ENCODE measurements at places on chromosomes 5 and 9.

GRCh38 chr9:786405-786804 lies 55.1 kb upstream of the DMRT1 start:
- DNase-seq, result no peak

DNA sequence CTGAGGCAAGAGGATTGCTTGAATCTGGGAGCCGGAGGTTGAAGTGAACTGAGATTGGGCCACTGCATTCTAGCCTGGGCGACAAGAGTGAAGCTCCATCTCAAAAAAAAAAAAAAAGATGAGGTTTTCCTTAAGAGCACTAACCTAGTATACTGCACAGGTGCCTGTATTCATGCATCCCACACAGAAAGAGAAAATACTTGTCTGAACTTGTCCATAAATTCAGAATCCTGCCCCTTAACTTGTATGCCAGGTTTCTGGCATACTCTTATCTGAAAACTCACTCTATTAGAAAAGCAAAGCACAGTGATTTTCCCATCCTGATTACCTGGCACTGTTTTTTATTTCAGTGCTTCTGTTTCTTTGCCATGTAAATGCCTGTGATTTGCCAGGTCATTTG lies 125.3 kb upstream of the CDKN2B start:
- DNase-seq, result no peak

DNA sequence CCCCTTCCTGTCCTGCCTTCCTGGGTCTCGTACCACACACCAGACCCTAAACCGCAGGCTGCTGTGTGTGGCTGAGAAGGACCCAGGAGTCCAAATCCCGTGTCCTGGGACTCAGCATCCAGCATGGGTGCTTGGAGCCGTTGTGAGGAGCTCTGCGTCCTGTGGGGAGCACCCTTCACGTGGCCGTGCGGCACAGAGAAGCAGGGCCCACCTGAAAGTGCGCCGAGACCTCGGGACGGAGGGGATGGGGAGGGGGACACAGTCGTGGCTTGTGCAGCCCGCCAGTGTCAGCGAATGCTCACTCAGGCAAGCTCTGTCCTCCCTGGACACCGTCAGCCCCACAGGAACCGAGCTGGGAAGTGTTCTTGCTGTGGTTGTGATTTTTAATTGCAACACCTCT lies 244.6 kb downstream of the CACNA1B start:
- DNase-seq, result no peak

DNA sequence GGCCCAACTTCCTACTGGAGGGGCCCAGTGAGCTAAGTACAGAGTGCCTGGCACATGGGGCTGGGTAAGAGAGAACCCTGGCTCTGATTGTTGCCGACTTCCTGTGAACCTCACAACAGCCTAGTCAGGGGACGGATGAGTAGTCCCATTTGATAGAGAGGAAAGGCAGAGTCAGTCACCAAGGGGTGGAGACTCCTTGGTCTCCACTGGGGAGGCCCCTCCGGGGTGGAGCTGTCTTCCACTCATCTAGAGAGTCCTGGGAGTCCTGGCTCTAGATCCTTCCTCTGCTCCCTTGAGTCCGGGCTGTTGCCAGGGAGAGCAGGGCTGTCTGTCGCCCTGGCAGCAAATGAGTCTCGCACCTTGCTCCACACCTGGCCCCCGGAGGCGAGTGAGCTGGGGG lies 8.0 kb downstream of the GRK6 start:
- DNase-seq, result no peak

DNA sequence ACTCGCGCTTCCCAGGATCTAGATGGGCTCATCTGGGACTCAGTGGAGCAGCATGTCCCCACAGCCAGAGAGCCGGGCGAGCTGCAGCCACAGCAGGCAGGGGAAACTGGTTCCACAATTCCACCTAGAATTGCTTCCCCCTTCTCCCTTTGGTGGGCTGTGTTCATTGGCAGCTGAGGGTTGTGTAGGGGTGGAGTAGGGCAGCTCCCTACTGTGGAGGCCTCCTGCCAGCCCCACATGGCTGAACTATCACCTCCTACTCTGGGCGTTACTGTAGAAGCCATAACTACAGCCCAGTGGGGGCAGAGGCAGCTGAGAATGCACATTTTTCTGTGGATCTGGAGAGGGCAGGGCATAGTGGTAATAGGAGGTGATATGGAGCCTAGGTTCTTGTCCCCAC lies 44.8 kb downstream of the PPARGC1B start:
- DNase-seq, result no peak

- no peak for DNase-seq
Observed at GRCh38 chr9:135282808-135283207, 195.3 kb downstream of the OLFM1 start.

DNA sequence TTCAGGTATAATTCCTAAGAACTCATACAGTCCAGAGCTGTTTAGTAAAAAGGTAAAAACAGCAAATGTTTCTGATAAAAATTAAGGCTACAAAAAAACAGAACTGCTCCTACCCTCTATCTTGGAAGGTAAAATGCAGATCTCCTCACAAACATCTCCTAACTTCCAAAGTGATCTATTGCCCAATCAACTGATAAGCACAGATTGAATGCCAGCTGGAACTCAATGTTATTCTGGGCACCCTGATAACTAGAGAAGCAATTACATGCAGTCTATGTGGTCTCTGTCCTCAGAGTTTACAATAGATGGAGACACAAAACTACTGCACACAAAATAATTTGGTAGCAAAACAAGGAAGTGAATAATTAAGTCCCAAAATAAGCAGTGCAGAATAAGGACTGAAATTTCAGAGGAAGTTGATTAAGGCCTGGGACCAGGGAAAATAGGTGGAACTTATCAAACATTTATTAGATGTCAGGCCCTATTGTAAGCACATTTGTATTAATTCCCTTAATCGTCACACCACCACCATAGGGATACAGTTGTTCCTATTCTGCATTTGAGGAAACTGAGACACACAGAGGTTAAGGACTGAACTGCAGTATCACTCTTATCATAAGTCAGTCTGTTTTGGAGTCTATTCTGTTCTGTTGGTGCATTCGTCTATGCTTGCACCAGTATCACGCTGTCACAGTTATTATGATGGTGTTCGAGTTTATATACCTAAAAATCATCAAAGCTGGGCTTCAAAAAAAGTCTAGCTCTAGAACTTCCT lies 102.2 kb upstream of the TARS1 start:
- DNase-seq, result no peak

DNA sequence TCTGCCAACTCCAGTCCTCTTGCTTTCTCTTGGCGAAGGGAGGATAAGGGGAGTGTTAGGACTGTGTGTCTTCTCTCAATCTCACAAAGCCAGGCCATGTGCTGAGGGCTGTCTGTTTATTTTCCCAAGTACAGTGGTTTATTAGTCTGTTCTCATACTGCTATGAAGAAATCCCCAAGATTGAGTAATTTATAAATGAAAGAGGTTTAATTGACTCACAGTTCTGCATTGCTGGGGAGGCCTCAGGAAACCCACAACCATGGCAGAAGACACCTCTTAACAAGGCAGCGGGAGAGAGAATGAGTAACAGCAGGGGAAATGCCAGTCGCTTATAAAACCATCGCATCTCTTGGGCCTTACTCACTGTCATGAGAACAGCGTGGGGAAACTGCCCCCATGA lies 36.2 kb upstream of the CKS2 start:
- peak; percentile 96 for DNase-seq

DNA sequence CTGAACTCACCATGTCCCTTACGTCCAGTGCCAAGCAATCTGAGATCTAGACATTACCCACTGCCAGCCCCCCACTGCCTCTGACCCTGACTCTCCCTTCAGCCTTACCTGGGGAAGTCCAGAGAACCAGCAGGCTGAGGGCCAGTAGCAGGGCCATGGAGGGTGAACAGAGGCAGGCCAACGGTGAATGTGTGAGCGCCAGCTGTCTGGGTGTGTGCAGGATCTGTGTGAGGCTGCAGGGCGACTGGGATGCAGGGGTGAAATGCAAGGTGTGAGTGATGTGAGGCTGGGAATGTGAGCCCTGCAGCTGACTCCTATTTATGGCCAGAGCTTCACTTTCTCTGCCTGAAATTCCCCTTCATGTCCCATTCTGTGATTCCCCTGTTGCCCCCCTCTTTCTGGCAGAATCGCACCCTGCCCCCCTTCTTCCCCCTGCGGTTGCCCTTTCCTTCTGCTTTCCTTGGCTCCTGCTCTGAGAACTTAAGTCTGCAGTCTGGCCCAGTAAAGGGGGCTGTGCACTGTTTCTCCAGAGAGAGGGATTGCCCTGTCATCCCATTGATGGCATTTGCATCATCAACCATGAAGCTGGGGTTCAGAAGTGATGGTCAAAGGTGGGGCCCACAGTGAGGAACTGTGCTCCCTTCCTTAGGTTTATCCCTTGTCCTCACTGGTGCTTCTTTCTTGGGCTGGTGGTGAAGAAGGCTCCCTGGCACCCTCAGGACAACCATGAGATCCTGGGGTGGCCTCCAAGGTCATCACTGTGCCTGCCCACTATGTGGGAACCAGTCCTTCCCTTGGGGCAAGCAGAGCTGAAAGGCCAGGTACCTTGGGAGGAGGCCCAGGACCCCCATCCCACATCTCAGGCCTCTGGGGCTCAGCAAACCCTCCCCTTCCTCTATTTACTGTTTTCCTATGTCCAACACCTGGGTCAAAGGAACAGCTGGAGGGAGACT lies at the start of gene CCL19:
TSS of gene CCL19 (minus strand) at position 294 of the 953 bp plus-strand sequence. CDS start at position 157, 137 bp downstream.
- DNase-seq, result no peak

- no peak for DNase-seq
Observed at GRCh38 chr9:134402182-134402581, 75.9 kb downstream of the RXRA start.

DNA sequence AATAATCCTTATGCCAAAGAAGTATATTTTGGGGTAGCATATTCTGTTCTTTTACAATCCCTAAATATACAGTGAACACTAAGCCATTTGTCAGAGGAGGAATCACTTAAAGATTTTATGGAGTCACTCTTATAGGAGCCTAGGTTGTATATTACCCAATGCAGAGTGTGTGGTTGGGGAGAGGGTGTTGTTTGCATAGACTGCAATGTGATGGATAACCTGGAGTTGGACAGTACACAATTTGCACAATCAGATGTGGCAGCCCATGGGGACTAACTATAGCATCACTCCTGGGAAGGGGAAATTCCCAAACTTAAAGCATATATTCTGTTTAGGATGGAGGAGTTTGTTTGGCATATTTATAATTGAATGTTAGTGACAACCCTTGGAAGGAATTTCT lies 9.6 kb upstream of the NDFIP1 start:
- DNase-seq, result no peak

DNA sequence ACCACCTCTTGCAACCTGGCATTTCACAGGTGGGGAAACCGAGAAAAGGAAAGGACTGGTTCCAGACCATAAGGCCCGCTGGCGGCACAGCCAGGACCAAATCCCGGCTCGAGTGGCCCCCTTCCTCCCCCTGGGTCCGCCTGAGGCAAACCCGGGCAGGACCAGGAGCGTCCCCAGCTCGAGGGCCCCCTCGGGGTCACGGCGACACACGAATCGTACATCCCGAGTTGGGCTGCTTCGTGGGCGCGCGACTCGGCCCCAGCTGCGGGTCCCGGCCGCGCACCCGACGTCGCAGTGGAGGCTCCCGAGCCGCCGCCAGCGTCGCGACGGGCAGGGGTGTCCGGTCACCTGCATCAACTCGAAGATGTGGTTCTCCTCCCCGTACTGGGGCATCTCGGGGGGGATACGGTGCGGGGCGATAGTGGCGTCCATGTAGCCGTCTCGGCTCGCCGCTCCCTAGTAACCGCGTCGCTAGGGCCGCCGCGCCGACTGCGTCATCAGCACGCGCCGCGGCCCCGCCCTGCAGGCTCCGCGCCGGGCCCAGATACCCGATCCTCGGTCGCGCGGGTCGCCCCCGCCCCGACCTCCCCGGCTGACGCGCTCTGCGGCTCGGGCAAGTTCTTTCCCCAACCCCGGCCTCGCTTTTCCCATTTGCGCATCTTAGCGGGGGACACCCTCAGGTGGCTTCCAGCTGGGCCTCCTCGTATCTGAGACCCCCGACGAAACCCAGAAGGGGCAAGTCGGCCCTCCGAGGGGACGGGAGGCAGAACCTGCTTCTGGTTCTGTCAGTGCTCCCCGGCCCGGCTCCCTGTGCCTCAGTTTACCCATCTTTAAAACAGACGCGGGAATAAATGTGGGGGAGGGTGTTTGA lies at the start of gene AK8:
TSS of gene AK8 (minus strand) at position 461 of the 871 bp plus-strand sequence. CDS start at position 432, 29 bp downstream.
- no peak for DNase-seq

GRCh38 chr9:137640862-137641261 lies 22.1 kb downstream of the EHMT1 start:
- DNase-seq, result no peak

GRCh38 chr5:81147011-81147885 lies 85.9 kb upstream of the CKMT2 start:
- DNase-seq, result no peak

DNA sequence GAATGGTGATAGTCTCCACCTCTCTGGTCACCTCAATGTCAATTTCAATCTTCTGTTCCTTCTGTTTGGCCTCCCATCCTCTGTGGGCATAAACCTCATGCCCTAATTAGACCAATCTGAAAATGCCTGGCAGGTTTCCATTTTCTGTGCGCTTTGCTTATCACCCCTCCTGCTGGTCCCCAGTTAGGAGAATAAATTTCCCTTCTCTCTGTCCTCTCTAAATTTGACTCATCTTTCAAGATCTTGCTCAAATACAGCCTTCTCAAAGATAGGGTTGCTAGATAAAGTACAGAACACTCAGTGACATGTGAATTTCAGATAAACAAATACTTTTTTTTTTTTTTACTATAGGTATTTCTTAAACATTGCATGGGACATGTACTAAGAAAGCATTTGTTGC lies 69.4 kb upstream of the CD180 start:
- DNase-seq, result no peak

Measured in GM04503 (cell line).